ENCODE measurements at places on chromosomes 3 and 15.
A peak's percentile ranks its signal among the peaks of the same experiment; 100 is the strongest.

DNA sequence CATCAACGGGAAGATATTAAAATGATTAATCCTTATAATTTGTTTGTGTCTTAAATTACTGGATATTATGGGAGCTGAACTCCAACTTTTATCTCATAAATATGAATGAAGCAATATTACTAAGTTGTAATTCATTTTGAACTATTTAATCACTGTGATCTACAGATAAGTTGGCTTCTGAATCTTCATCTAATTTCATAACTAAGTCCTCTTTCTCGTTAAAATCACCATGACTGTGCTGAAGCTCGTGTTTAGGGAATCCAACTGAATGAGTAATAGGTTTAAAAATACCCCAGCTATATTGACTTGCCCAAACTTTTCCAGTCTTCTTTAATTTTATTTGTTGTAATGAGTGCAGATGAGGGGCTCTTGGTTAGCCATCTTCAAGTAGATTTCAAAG, 14.1 kb downstream of the MDFIC2 start:
- DNase-seq, result no peak

- peak; percentile 84 for DNase-seq
These were observed 9.5 kb downstream of the CLDN18 start for GRCh38 chr3:138019281-138020069.

- no peak for DNase-seq
These were observed 94.9 kb downstream of the ROBO2 start for GRCh38 chr3:77134769-77135168.

DNA sequence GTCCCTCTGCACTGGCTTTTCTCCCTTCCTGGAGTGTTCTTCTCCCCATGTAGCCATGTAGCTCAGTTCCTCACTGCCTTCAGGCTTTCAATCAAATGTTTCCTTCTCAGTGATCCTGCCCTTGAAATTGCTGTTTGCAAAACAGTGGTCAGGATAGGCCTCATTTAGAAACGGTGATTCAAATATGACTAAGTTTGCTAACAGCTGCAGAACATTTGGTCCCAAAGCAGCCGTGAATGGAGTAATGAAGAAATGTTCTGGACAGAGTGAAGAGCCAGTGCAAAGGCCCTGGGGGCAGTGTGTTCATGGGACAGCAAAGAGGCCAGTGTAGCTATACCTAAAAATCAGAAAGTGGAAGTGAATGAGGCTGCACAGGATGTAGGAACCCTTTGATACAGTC, 223.4 kb downstream of the FEZF2 start:
- DNase-seq, result no peak

GRCh38 chr3:122021811-122022401, at the start of gene ILDR1:
TSS of gene ILDR1 (minus strand) at chr3:122022247. CDS start at chr3:122022077, 170 bp downstream.
- DNase-seq, result no peak

GRCh38 chr15:42206406-42206805, 1.7 kb downstream of the VPS39 start:
- DNase-seq, result no peak

GRCh38 chr3:197000211-197000610, 29.4 kb downstream of the MELTF start:
- DNase-seq, result no peak

- no peak for DNase-seq
These were observed 26.1 kb downstream of the STARD5 start for GRCh38 chr15:81297603-81298575.

GRCh38 chr3:118688396-118688884, 346.2 kb downstream of the IGSF11 start:
- DNase-seq, result peak; percentile 23

GRCh38 chr3:39107388-39108199, at the start of the genes GORASP1 and TTC21A:
TSS of gene GORASP1 (minus strand) at chr3:39107627. CDS start at chr3:39107541, 86 bp downstream.
TSS of gene TTC21A (plus strand) at chr3:39107680. CDS start at chr3:39107838, 158 bp downstream.
- DNase-seq, result peak; percentile 95

DNA sequence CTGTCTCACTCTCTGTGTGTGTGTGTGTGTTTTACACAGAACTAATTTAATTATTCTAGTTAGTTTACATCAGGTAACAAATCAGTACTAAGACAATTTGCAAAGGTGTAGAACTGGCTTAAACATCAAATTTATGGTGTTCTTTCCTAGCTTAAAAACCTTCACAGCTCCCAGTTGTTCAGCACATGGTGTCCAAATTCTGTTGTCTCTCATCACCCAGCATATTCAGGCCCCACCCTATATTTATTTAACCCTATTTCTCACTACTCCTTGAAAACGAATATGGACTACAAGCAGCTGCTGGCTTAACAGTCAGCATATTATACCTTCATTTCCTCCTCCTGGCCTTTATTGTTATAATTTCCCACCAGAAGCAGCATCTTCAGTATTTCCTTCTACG, 1.2 kb downstream of the IL20RB start:
- no peak for DNase-seq

- DNase-seq, result no peak
These were observed 239.1 kb upstream of the CFAP20DC start for GRCh38 chr3:59288951-59289350.

DNA sequence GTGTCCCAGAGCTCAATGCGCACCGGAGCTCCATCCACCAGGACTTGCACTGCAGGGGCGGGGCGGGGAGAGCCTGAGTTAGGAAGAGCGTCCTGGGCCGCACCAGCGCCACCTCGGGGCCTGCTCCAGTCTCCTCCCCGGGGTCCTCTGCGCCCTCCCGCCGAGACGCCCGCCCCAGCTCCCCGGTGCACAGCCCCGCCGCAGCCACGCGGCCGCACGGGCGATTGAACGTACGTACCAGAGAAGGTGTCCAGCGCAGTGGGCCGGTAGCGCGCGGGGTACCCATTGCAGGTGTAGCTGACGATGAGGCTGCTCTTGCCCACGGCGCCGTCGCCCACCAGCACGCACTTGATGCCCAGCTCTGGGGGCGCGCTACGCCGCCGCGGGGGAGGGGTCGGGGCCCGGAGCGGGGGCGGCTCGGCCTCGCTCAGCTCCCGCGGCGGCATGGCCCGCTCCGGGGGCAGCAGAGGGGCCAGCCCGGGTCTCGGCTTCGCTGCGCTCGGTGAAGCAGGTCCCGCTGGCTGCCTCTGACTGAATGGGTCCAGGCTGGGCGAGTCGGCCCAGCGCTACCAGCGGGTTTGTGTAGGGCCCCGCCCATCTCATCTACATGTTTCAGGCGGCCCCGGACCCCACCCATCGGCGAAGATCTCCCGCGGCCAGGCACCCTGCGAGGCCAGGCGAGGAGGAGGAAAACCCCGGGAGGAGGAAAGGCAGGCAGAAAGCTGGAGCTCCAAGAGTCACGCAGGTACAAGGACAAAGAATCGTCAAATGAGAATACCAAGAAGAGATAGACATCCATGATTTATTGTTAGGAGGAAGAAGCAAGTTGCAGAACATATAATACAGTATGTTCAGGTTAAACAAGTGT, at the start of gene RHOV:
TSS of gene RHOV (minus strand) at position 541 of the 868 bp plus-strand sequence. CDS start at position 446, 95 bp downstream.
- DNase-seq, result peak; percentile 92

- DNase-seq, result peak; percentile 81
These were observed 31.2 kb downstream of the SPATA12 start for GRCh38 chr3:57091521-57092273.

All from mesendoderm (in vitro differentiated cells).